ENCODE measurements at places on chromosomes 7 and 10.

- DNase-seq: no peak
These were observed 7.0 kb upstream of the KEL start for GRCh38 chr7:142969183-142969582.

DNA sequence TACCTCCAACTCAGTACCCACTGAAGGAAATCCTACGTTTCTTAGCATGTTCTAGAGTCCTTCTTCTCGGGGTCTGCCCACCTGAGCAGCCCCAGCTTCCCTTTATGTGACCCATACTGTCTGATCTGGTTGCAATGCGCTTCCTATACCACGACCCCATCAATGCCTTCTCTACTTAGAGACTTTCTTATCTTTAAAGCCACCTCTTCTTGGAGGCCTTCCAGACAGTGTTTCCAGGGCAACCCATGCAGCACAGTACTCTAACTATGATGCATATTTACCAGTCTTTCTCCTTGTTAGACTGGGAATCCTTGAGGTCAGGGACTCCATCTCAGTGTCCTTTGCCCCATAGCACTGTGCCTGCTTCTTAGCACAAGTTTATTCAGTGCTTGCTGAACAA lies 54.5 kb upstream of the SLF2 start:
- no peak for DNase-seq

DNA sequence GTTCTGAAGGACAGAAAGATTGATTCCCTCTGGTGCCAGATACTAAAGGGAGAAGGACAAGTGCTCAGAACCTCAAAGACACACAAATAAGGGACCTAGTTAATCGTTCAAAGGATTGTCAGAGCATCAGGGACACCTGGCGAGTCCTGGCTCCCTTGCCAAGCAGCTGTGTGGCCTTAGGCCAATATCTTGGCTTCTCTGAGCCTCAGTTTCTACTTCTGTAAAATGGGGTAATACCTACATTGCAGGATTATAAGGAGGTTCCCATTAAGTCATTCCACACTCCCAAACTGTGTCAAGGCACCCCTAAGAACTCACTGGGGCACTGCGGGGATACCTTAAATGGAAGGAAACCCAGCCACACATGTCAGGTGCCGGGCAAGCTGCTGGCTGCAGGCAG lies 29.4 kb downstream of the DRGX start:
- DNase-seq: no peak

DNA sequence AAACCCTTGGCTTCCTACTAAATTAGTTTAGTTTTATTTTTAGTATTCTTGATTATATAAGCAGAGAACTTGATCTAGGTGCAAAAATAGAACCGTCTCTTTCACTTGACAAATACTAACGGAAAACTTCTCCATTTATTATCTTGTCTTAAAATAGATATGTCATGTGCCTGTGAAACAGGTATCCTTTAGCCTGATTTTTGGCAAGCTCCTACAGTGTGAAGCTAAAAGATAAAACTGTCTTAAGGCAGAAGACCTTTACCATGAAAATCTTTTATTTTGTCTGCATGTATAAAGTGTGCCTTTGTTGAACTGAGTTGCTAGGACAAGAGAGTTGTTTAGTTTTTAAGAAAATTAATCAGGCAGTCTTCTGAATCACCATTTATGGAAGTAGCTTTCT lies 90.6 kb downstream of the CYP51A1 start:
- no peak for DNase-seq

GRCh38 chr10:8439040-8439439 lies 384.6 kb downstream of the GATA3 start:
- no peak for DNase-seq

GRCh38 chr10:71821909-71822763 lies 28.9 kb downstream of the PSAP start:
- DNase-seq: no peak

- no peak for DNase-seq
These were observed 34.8 kb downstream of the MGMT start for GRCh38 chr10:129501652-129502436.

DNA sequence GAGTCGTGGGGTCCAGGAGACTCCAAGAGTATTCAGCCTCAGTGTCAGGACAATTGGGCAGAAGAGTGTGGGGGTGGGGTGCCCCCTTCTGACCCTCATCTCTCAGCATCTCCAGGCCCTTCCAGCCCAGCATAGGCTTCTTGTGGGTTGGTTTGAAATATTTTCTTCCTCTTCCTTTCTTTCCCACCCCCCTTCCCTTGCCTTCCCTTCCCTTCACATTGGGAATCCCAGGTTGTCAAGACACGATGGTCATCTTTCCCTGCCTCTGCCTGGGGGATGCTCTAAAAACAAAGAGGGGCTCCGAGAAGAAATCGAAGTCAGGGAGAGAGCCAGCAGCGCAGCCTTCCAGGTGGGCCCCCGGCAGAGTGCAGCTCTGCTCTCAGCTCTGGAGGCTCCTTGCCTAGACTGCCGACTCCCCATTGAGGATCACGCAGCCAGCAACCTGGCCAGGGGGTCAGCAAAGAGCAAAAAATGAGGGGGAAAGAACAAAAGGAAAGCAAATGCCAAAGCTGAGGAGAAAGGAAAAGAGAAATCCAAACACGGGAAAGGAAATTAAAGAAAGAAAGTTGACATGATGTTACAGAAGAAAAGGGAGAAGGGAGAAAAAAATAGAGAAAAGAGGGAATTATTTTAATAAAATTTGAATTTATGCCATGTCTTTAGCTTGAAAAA lies 1.5 kb downstream of the PAX2 start:
- no peak for DNase-seq

Measured in Panc1 (cell line).